ENCODE measurements at places on chromosomes 1 and 21.
A peak's percentile ranks its signal among the peaks of the same experiment; 100 is the strongest.

DNA sequence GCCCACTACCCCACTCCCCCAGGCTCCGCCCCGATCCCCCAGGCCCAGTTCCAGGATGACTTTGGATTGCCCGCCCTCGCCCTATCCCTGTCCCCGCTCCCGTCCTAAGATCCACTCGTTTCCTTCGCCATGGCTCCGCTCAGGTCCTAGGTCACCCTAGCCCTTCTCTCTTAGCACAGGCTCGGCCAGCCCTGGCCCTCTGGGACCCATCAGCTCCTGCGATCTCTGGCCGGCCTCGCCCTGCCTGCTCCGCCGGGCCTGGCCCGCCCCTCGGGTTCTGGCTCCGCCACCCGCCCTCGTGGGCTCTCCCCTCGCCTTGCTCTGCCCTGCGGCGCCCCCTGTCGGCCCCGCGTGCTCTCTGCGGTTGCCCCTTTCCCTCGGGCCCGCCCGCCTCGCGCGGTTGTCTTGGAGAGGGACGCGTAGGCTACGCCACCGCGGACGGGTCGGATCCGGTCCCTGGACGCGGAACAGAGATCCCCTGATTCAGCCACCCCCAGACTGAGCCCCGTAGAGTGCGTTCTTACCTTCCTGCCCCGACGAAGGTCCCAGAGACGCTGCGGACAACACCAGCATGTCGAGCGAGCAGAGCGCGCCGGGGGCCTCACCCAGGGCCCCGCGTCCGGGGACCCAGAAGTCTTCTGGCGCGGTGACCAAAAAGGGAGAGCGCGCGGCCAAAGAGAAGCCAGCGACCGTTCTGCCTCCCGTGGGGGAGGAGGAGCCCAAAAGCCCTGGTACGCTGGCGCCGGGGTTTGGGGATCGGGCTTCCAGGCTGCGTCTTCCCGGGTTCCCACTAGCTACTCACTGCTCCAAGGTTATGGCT is at the start of gene LRRC71:
Gene LRRC71 (plus strand): TSS at position 400 of the 820 bp plus-strand sequence. CDS start 172 bp downstream, at position 572.
- DNase-seq, result peak; percentile 98

DNA sequence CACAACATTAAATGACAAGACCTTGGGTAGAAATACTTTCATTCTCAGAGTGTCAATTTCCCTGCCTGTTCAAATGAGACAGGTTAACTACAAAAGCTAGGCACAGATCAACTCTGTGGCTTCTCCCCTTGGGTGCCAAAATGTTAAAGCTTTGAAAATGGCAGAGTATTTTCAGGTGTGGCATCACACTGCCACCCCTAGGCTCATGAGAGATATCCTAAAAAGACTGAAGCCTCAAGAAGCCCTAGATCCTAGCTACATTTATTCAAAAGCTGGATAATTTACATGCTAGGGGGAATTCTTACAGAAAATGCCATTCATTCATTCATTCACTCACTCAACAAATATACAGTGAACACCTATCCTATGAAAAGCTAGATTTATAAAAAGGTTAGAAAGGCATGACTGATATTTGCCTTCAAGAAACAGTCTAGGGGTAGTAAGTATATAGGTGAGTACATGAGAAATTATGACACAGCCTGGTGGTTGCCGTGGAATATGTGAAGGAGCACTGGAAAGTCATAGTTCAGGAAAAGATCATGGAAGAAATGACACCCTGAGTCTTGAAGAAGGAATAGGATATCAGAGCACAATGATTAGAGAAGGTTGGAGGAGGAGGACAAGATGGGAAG is 15.9 kb upstream of the RAB4A start:
- no peak for DNase-seq

DNA sequence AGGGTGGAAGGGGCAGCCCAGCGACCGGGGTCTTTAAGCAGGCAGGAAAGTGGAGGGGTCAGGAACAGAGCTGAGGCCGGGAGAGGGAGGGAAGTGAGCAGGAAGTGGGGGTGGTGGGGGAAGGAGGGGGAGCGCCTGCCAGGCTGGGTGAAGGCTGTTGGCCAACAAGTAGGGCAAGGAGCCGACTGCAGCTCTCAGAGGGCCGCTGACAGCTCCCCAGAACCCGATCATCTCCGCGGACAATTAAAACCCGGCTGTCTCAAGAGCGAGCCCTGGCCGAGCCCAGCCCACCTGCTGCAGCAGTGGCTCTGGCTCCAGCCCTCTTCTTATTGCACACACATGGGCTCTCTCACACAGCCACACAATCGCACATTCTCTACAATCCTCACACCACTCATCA is 51.6 kb downstream of the GRIK3 start:
- DNase-seq, result no peak

GRCh38 chr1:36086529-36087232 is 2.0 kb upstream of the ADPRS start:
- DNase-seq, result no peak

DNA sequence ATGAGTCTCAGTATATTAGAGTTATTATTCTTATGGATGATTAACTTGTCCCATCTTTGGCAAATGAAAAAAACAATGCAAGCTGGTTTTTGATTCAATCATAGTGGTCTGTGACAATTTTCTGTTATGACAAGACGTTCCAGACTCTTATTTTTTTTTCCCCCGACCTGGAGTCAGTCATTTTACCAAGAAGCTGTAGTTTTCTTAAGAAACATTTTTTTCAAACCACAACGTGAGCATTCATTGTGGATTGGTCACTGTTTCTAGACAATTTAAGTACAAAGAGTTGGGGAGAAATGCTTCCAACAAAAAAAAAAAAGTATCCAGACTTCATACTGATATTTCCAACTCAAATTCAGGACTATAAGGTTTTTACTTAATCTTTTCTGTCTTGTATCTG is 8.0 kb upstream of the ANGPTL3 start:
- no peak for DNase-seq

- DNase-seq, result no peak
These were observed 179.3 kb downstream of the VAV3 start for GRCh38 chr1:107785496-107786202.

GRCh38 chr1:231485029-231485784 is 43.3 kb upstream of the TSNAX start:
- no peak for DNase-seq

DNA sequence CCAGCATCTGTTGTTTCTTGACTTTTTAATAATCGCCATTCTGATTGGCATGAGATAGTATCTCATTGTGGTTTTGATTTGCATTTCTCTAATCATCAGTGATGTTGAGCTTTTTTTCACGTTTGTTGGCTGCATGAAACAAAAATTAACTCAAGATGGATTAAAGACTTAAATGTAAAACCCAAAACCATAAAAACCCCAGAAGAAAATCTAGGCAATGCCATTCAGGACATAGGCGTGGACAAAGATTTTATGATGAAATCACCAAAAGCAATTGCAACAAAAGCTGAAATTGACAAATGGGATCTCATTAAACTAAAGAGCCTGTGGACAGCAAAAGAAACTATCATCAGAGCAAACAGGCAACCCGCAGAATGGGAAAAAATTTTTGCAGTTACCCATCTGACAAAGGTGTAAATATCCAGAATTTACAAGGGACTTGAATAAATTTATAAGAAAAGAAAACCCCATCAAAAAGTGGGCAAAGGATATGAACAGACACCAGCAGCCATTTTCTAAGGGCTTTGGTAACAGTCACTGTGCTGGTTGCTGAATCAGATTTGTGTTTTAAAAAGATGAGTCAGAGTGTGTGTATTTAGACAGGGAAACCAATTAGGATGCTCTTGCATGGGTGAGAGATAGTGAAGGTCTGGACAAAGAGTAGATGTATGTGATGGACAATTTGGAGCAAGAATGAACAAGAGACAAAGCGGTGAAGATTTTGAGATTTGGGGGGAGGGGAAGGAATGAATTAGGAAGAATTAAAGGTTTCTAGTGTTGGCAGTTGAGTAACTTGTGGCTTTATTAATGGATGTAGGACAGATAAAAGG is 110.7 kb downstream of the RYR2 start:
- no peak for DNase-seq

DNA sequence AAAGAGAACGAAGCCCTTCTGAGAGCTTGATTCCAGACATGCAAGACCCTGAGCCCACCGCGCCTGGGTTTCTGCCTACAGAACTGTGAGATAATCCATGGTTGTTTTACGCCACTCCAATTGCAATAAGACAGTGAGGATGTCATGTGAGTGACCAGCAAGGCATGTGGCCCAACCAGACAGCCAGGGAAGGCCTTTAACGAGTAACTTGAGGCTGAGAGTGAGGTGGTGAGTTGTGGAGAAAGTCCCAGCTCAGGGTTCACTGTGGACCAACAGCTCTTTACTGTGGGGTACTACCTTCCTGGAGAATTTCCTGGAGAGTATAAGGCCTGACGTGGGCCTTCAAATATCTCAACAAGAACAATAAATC is 153.9 kb downstream of the ETS2 start:
- no peak for DNase-seq

DNA sequence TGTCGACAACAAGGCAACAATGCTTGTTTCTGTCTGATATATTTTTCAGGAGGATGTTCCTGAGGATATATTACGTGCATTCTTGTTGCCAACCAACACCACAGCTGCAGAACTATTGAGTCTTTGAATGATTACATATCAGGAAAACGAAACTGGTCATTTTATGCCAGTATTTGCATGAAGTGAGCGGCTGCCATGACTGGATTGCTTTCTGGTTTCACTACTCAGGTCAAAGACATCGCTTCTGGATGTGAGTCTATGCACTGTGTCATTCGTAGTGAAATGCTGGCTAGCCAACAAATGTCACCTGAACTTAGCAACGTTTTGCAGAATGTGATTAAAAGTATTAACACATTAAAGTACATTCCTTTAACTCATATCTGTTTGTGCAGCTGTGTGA is 35.8 kb upstream of the OLFM3 start:
- no peak for DNase-seq

DNA sequence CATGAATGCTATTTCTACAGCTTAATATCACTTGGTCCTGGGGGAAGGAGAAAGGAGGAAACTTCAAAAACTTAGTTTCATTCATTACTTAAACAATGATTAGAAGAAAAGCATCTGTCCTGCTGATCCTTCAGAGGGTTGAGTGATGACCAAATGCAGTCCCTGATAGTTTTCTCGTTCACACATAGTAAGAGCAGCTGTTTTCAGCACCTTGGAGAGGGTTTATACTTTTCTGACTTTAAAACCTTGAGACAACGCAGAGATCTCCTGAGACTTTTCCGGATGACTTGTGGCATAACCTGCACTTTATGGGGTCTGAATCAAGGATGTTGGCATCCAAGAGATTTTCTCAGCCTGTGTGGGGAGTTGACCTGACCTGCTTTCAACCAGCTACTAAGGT is 94.0 kb upstream of the KCND3 start:
- no peak for DNase-seq

Data from D721Med (cell line).